Smooth muscle cell of the brain vasculature (primary cell): ENCODE measurements at places on chromosomes 3 and 15.
A peak's percentile ranks its signal among the peaks of the same experiment; 100 is the strongest.

DNA sequence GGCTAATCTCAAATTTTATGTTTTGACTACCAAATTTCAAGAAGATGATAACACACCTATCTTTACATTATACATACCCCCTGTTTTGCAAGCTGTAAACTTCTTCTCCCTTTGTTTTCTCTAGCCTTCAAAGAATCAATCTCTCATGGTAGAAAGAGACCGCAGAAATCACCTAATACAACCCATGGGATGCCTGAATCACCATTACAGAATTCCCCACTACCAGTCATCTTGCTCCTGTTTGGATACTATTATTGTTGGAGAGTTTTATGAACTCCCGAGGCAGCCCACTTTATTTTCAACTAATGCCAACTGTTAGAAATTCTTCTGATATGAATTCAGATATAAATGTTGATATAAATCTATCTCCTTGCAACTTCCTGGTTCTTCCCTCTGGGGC is 110.9 kb downstream of the FRMD5 start:
- no peak for DNase-seq

DNA sequence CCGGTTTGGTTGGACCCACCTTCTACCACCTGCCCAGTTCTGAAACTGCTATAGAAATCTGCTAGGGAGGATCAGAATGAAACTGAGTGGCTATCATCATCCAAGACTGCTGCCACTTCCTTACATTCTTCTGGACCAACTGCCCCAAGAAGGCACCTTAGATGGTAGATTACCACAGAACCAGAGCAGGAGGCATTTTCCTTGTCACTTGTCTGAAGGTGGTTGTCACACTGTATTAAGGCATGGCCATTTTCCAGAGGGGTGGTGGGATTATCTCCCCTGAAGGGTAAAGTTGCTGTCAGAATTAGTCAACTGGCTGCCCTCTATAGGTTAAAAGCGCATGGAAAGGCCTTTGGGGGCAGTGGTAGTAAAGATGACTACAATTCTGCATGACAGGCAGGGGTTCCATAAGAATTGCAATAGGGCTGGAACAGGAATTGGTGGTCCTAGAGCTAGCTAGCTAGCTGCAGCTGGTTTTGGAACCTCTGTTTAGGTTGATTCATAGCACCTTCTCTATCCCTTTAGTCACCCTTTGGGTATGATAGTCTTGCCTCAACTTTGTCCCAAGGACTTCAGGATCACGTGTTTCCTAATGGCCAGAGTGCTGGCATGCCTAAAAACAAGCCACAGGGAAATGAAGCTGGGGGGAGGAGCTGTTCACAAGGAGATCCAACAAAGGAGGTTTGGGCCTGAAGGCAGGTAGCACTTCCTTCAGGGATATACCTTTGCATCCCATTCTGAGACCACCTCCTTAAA is 4.8 kb upstream of the CSPG5 start:
- no peak for DNase-seq

DNA sequence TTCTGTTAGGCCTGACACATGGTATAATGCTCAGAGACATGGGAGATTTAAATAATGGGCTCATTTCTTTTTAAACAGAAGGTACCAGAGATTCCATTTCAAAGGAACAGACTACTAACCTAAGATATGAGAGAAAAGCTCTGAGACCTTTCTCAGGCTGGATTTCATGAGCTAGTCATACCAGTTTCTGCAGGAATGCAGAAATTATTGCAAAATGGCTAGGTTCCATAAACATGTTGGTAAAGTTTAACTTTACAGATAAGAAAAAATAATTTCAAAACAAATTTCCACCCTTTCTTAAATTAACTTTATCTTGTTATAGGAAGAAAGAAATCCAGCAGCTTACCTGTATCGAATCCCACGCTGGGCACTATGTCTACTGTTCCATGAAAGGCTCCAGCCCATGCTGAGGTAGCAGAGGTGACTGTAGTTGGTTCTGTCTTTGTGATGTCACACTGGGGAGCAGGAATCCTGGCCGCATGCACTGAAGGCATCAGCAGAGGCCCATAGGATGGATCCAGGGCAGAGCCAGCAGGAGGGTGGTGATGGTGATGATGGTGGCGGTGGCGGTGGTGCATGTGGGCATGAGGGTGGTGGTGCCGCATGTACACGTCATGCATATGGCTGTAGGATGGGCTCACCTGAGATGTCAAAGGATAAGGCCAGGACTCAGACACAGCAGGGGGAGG is 22.6 kb downstream of the VGLL3 start:
- DNase-seq = no peak

GRCh38 chr3:125083776-125084175 is 28.0 kb upstream of the HEG1 start:
- DNase-seq = no peak

DNA sequence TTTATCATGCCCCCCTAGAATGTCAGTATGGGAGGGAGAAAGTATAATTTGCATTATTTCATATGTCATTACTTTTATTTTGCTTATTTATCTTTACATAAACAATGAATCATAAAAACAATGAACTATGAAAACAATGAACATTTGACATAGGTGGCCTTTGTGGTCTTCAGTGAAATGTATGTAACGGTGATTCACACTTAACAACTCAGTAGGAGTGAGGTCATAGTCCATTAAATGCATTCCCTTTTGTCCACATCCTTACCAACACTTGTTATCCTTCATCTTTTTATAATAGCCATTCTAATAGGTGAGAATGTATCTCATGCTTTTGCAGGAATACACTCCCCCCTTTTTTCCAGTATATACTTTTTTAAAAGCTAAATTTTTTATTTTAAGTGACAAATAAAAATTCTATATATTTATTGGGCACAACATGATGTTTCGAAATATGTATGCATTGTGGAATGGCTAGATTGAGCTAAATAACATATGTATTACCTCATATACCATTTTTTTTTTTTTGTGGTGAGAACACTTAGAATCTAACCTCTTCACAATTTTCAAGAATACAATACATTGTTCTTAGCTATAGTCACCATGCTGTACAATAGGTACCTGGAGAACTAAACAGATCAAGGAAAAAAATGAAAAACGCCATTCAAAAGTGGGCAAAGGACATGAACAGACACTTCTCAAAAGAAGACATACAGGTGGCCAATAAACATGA is 189.5 kb downstream of the WDR72 start:
- no peak for DNase-seq

DNA sequence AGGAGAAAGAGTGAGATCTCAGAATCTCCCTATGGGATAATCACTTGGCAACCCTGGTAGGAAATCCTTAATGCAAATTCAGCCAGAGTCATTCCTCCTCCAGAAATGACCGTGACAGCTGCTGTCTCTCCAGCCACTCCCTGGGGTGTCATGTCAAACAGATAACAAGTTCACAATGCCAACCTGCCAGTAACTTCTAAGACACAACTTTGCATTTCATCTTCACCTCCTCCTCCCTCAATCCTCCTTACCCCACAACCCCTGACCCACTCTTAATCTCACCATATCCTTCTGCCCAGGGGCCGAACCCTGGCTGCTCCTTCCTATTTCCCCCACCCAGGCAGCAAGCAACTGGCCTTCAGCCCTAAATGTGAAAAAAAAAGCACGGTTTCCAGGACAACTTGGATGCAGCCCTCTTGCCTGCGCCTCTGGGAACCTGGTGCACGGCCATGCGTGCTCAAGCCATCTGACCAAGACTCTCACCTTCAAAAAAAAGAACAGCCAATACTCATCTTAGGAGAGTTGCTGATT is 166.0 kb downstream of the NTRK3 start:
- DNase-seq = no peak

GRCh38 chr15:27235161-27235560 is 264.2 kb downstream of the GABRG3 start:
- DNase-seq = no peak

GRCh38 chr15:58459045-58459444 is 27.3 kb downstream of the LIPC start:
- DNase-seq = no peak

GRCh38 chr3:45670991-45671390 is 18.2 kb upstream of the SACM1L start:
- no peak for DNase-seq

DNA sequence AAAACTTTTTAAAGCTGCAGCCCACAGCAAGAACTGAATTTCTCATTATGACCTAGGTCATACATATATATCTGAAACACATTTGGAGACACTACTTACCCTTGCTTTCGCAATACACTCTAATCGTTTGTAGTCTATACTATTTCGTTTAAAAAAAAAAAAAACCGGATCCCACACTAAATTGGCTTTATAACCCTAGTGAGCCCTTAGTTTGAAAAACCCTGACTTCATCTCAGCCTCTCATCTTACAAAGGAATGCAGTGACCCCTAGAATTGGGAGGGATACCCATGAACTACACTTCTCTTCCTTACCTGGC is 4.2 kb downstream of the RARRES1 start:
- DNase-seq = no peak

- no peak for DNase-seq
These were observed 56.3 kb downstream of the BLM start for GRCh38 chr15:90773485-90773884.

- no peak for DNase-seq
These were observed 171.6 kb upstream of the MBNL1 start for GRCh38 chr3:152097120-152097519.

DNA sequence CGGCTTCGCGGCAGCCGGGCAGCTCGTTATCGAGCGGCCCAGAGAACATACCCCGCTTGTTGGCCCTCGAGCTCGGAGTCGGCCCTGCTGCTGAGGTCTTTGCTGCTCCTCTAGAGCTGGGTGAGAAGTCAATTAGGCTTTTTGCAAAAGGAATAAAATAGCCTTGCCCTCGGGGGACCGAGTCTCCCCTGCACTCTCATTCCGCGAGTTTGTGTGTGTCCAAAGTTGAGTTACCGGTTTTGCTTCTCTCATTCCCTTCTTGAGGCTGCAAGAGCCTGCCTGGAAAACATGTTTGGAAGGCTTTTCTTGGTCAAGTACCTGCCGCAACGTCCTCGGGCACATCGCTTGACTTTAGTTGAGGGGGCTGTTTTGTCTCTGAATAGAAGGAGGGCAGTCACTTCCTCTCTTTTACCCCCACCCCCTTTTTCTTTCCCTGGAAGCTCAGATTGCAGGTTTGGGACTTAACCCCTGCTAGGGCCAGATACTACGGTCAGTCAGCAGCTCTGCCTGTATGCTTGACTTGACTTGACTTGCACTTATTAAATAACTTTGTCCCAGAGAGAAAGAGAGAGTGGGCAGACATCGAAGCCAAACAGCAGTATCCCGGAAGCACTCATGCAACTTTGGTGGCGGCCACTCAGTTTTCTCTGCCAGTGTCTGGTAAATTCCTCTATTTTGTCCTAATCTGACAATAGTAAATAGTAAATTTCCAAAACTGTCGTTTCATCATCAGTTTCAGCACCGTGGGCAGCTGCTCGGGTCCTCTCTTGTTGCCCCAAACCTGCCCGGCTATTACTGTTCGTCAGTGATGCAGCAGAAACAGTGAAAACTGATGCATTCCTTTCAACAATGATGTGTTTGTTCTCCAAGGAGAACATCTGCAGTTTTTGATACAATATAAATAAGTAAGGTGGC is 609 bp downstream of the RNF13 start:
- peak; percentile 12 for DNase-seq

GRCh38 chr3:8775181-8775580 is 5.8 kb upstream of the OXTR start:
- DNase-seq = no peak

- DNase-seq = no peak
These were observed 19.2 kb upstream of the GSK3B start for GRCh38 chr3:120113128-120114116.

DNA sequence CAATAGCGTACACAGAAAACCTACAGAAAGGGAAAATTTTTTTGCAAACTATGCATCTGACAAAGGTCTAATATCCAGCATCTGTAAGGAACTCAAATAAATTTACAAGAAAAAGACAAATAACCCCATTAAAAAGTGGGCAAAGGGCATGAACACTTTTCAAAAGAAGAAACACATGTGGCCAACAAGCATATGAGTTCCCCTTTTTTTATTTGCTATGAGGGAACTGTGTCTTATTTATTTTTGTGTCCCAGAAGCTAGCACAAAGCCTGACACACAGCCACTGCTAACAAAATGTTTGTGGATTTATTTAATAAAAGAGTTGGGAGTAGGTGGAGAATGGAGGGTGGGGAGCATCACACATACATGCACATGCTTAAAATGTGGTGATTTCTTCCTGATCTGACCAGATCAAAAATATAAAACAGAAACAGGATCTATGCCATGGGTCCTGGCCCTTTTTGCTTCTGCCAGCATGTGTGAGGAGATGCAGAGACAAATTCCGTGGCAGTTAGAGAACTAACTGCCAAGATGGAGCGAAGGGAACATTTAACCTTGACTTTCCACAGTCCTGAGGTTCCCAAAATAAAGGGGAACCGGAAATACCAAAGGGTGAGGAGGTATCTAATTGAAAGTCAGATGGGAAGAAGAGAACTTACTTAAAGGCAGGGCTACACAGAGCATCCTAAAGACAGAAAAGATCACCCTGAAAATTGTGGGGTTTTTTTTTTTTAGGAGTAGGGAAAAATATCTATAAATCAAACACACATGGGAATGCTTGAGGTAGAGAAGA is at the start of gene TMEM202:
TMEM202 (plus strand) TSS at position 510 of the 793 bp plus-strand sequence; CDS start at position 532, 22 bp downstream.
- no peak for DNase-seq

GRCh38 chr3:163328680-163329079 is 1749.6 kb downstream of the SI start:
- no peak for DNase-seq

DNA sequence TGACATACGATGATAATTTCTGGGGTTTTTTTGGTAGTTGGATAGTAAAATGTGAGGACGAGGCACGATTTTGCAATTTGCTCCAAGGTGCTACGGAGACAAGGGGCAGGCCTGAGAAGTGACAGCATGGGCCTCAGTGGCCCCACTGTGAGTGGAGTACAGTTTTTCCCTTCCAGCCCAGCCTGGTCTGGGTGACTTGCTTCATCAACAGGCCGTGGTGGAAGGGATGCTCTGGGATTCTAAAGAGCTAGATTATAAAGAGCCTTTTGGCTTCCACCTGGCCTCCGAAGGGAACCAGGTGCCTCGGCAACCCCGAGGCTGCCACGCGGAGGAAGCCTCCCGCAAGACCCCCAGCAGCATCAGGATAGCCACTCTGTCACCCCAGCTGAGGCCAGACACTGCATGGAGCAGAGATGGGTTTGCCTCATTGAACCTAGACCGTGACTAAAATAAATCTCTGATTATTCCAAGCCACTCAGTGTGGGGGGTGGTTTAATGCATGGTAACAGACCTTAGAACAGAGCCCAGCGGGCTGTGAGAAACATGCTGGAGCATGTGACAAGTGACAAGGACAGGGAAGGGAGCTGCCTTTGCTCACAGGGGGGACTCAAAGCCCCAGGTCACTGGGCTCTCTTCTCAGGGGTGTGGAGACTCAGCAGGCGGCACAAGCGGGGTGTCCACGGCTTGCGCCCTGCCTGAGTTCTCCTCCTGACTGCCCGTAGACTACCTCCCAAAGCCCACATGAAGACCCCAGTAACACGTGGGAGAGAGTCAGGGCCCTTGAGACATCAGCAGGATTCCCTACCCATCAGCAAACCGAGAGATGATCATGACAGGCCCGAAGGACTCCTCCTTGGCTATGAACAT is 22.6 kb upstream of the SLC41A3 start:
- DNase-seq = no peak
